D721Med (cell line): ENCODE measurements at places on chromosomes 6 and 20.

GRCh38 chr6:160088784-160089533 is 32.7 kb upstream of the SLC22A1 start:
- DNase-seq: no peak

DNA sequence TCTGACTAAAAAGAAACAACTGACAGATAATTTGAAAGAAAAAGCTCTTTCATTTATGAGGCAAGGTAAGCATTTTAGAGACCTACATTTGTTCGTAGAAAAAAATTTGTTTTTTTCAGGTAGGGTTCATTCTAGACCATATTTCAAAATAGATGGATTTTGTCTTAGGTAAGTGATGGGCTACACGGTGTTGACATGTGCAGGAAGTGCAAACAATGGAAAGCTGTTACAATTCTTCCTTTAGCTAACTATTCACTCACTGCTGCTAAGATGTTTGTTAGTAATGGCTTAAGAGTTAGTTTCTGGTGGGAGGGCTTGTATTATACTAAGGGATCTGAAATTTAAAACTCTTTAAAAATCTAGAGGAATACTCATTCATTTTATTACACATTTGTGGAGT is 96.7 kb downstream of the CD109 start:
- no peak for DNase-seq

DNA sequence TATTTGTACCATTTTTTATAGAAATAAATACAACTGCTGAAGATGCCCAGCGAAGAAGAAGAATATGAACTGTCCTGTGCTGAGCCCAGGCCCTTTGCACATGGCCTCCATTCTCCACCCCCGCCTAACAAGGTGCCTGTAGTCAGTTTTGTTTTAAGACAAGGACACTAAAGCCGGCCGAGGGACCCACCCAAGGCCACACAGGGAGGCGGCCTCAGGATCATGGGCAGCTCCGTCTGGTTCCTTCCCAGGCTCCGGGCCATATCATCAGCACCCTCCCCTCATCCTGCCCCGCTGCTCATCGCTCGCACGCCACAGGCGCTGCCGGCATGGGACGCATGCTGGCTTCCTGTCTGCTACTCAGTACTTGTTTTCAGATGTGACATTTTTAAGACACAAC is 21.3 kb downstream of the PSMG4 start:
- DNase-seq: no peak

- no peak for DNase-seq
These were observed 59.5 kb upstream of the ARMH2 start for GRCh38 chr6:24858177-24858653.

DNA sequence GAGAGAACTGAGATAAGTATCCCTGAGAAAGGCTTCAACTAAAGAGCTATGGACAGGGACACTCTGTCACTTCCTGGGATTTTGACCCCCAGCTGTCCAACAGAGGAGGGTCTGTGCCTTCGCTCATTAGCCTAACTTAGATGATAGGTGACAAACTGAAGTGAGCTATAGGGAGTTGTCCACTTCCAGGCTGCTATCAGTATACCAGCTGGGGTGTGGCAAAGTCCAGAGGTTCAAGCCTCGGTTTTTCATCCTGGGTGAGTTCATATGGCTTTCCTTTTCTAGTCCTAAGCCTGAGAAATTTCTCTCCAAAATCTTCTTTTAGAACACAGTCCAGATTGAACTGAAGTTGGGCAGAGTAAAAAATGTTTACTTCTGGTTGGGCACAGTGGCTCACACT is 5.9 kb upstream of the PAQR8 start:
- DNase-seq: no peak

- DNase-seq: no peak
These were observed 1.2 kb downstream of the CSTF1 start for GRCh38 chr20:56393653-56394052.

DNA sequence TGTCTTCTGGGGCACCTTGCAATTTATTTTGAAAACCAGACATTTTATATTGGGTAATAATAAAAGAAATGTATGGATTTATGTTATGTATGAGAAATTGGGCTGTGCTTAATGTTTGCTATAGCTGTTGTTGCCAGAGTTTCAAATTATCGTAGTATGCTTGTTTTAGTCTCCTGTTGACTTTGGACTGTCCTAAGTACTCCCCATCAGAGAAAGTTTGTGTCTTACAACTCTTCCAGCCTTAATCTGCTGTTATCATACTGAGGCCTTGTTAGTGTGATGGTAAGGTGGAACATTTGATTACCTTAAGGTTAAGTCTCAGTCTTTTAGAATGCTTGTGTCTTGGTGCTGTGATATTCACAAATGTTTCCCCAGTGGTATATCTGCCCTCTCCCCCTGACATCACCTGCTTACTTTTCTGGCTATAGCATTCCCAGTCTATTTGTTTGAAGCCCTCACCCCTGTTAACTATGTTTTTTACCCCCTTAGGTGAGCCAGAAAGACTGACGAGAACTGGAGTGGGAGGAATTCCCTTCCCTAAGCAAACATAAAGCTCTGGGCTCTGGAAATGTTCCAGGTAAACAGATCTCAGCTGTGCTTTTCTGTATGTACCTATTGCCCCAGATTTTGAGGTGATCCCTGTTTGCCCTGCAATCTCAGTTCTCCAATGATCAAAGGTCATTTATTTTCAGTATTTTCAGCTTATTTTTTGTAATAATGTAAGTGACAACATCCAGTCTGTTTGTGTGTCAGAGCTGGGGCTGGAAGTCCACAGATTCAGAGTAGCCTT is 581.1 kb upstream of the CITED2 start:
- no peak for DNase-seq

GRCh38 chr6:105310947-105311346 is 91.9 kb downstream of the PREP start:
- DNase-seq: no peak

DNA sequence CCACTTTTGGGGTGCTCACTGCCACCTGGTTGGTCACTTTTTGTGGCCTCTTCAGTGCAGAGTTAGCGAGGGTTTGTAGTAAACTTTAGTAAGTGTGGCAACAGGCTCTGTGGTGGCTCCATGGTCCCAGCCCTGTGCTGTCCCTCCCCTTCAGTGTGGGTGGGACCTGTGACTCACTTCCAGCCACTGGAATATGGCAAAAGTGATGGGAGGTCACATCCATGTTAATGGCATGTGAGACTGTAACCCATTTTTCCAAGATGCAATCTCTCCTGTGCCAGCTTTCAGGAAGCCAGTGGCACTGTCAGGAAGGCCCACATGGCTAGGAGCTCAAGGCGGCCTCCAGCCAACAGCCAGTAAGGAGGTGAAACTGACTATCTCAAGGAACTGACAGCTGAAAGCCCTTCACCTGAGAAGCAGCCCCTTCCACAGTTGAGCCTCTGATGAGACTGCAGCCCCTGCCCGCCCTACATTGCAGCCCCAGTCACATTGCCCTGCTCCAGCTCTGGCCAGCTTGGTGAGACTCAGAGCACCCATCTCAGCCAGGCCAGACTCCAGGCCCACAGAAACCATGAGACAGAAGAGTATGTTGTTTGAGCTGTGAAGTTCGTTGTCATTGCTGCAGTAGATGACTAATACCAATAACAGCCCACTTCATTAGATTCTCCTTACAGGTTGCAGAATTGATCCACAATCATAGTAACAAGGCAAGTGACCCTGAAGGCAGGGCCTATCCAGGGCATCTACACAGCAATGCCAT is 13.1 kb upstream of the CST7 start:
- no peak for DNase-seq

GRCh38 chr6:97656706-97657350 is 373.8 kb upstream of the MMS22L start:
- no peak for DNase-seq

GRCh38 chr6:68741501-68742386 is 106.7 kb downstream of the ADGRB3 start:
- no peak for DNase-seq
